ENCODE measurements at places on chromosomes 1 and 21.

DNA sequence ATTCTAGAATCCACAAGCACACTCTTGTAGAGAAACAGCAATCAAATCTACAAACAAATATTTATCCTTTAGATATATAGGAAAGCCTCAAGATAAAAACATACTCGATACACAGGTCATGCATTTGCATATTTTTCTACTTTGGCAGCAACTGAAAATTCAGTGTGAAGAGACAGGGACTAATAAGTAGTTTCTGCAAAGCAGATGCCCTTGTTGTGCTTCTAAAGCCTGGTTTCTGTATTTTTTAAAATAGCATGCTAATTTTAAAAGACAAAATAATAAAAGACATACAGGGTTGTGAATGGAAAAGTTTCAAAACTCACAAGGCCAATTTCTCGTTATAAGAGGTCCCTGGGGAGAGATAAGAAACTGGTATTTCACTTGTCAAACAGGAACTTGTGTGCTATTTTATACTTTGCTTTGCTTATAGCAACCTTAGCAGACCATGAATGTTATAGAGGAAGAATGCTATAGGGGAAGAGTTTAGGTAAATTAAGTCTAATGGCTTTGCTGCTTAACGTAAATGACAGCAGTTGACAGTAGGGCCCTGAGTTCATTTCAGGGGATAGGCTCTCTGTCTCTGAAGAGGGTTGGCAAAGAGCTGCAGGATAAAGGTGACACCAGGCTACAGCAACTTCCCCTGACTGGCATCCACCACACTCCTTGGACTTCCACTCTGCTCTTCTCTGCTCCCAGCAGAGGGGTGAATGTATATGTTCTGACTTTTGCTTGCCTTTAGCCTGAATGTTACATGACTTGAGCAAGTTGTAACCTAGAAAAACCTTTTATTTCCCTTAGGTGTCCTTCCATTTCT, 9.4 kb upstream of the RGS13 start:
- no peaks in the 10 kb centered on the region for H3K27me3 ChIP-seq
- H3K4me3 ChIP-seq, result no peak overlapping the region
- no peaks in the 10 kb centered on the region for H3K4me1 ChIP-seq

DNA sequence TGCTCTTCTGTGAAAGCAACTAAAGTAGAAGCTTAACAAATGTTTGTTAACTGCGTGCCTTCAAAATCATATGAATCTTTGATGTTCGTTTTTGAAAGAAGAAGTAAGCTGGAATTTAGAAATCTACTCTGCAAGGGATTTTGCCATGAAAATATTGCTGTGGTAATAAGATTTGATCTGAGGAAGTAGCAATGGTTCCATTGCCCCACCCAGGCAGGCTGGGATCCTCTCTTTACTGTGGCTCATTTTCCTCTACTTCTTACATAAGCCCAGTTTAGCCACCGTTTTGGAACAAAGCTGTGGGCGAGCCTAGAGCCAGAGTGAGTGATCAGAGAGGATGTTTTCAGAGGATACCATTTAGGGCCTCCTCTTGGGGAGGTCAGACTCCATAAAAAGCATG, 20.3 kb upstream of the PTGFRN start:
- no peak overlapping the region for H3K27ac ChIP-seq
- no peak for DNase-seq
- H3K4me1 ChIP-seq, result peaks cover 8% of the 10 kb centered on the region
- no peaks in the 10 kb centered on the region for H3K27me3 ChIP-seq

DNA sequence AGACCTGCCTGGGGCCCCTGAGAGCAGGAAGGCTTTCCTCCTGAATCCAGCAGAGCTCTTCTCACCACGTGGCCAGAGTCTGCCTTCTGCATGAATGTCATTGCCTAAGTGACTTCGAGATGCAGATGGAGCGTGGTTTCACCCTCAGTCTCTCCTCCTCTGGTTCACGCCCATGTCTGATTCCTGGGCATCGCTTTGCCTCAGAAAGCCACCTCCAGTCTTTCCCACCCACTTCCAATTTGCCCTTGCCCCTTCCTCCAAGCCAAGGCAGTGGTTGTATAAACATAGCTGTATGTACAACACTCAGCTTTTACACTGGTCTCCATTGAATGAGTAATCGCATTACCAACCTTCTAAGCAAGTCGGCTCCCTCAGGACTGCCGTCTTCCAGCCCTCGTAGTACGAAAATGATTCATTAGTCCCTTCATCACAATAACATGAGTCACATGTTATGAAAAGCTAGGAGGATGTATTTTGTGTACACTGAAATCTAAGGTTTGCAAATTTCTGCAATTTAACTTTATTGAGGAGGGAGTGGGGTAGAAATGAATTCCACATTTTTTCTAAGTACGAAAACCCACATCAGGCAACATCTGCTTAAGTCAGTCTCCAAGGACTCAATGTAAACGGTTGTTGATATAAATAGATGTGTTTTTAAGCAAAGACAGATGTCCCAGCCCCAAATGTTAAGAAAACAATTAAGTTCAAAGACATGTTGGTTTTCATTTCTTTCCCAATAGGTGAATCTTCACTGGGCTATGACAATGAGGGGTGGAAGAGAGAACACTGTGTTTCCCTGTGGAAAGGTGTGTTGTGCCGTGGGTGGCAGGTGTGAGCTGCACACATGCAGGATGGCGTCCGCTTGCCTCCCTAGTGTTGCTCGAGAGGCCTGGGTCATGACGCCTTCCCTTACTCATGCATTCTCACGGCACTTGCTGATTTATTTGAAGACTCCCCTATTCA, 32.3 kb upstream of the ETS2 start:
- H3K36me3 ChIP-seq, result no peaks in the 10 kb centered on the region
- no peaks in the 10 kb centered on the region for H3K4me1 ChIP-seq
- H3K4me3 ChIP-seq, result no peak overlapping the region

- no peak overlapping the region for H3K4me3 ChIP-seq
- DNase-seq, result no peak
Measured at GRCh38 chr1:237794071-237794470, 96.7 kb downstream of the ZP4 start.

DNA sequence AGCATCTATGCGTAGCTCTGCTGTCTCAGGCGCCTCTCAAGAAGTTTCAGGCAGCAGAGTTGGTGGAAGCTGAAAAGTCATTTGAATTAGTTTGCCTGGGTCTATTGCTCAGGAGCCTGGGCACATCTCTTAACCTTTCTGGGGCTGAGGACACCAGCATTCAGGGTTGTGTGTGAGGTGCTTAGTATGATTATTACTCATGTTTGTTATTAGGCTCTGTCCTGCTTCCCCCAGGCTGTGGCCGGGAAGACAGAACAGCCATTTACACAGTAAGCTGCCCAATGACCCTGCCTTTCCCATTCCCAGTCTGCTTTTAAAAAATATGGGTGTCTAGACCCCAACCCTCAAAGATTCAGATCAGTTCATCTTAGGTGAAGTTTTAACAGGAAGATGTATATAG, 53.9 kb upstream of the CACNA1E start:
- no peak overlapping the region for H3K4me3 ChIP-seq
- H3K27me3 ChIP-seq, result no peaks in the 10 kb centered on the region
- DNase-seq, result no peak
- H3K4me1 ChIP-seq, result no peaks in the 10 kb centered on the region
- H3K36me3 ChIP-seq, result no peaks in the 10 kb centered on the region

GRCh38 chr1:72062584-72062983, 219.8 kb downstream of the NEGR1 start:
- H3K4me3 ChIP-seq, result no peak overlapping the region
- H3K27me3 ChIP-seq, result no peaks in the 10 kb centered on the region
- no peaks in the 10 kb centered on the region for H3K36me3 ChIP-seq
- H3K4me1 ChIP-seq, result no peaks in the 10 kb centered on the region
- no peak overlapping the region for H3K27ac ChIP-seq

GRCh38 chr1:151523326-151523725, 12.1 kb downstream of the CGN start:
- H3K27me3 ChIP-seq, result no peaks in the 10 kb centered on the region
- H3K4me3 ChIP-seq, result no peak overlapping the region
- H3K36me3 ChIP-seq, result peaks cover 31% of the 10 kb centered on the region
- no peak overlapping the region for H3K27ac ChIP-seq

- H3K36me3 ChIP-seq, result no peaks in the 10 kb centered on the region
- no peak overlapping the region for H3K4me3 ChIP-seq
- peaks cover 35% of the 10 kb centered on the region for H3K27me3 ChIP-seq
- peaks cover 16% of the 10 kb centered on the region for H3K4me1 ChIP-seq
- no peak for DNase-seq
- no peak overlapping the region for H3K27ac ChIP-seq
Measured at GRCh38 chr1:155120253-155120652, 7.4 kb upstream of the EFNA1 start.

DNA sequence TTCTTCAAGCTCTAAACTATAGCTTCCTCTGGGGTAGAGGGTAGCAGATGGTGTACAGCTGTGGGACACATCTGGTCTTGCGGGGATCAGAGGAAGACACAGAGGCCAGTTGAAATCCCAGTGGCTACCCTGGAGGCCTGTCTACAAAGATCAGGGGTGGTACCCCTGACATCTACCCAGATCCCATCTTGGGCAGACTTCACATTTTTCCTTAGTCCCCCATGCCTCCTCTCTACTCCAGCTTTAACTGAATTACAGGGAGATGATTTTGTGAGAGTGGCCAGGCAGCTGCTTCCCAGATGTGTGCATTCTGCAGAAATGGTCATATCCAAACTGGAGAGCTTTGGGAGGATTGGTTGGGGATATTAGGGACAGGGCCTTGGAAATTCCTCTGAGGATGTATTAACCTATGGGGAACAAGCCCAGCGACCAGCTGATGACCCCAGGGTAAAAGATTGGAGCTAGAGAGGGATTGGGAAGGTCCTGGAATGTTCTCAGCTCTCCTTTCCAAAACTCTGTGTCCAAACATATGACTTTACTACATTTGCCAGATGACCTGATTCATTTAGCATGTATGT, 9.6 kb upstream of the CD34 start:
- DNase-seq, result no peak
- no peaks in the 10 kb centered on the region for H3K27me3 ChIP-seq

Data from GM23338 (cell line).